ENCODE measurements at places on chromosomes 6 and 20. TPM values are rescaled to one million over a fixed set of nuclear protein-coding genes. Genes with fewer than 3 reads are reported as not detected.

DNA sequence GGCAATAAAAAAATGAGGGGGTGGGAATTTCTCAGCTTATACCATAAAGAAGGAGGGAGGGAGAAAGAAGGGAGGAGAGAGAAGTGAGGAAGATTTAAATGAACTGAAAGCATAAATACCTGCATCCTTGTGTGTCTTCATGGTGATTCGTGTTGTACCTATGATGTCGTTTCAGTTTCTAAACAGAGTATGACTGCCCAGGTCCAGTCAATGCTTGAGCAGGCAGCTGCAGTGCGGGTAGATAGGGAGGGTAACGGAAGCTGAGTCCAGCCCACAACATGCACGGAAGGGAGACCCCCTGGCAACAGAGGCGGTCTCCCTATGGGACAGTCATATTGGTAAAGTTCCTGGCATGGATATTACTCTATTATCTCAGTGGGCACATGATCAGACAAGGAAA lies 184.5 kb downstream of the KIF16B start:
- H3K4me3 ChIP-seq = no peak overlapping the region
- H3K36me3 ChIP-seq = no peaks in the 10 kb centered on the region
- H3K4me1 ChIP-seq = no peaks in the 10 kb centered on the region
- no peak overlapping the region for H3K27ac ChIP-seq
- DNase-seq = no peak

DNA sequence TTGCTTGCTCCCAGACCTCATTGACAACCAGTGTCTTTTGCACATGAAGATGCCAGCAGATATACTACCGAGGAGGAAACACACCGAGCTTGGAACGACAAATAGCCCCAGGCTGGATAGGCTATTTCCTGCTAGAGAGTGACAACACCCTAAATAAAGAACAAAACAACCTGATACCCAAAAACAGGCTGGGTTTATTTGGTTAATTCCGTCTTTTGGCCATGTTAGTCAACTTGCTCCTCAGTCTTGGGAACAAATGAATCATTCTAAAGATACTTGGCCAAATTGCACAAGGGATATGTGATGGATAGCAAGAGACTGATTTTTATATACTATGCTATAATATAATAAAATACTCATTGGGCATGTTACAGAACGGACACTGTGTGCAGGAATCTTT lies 11.5 kb upstream of the MUC22 start:
- no peaks in the 10 kb centered on the region for H3K4me1 ChIP-seq
- no peaks in the 10 kb centered on the region for H3K36me3 ChIP-seq
- no peak for DNase-seq
- no peaks in the 10 kb centered on the region for H3K27me3 ChIP-seq
- no peak overlapping the region for H3K4me3 ChIP-seq
- H3K27ac ChIP-seq = no peak overlapping the region

GRCh38 chr6:119678961-119679360 lies 329.4 kb upstream of the MAN1A1 start:
- H3K4me3 ChIP-seq = no peak overlapping the region
- H3K27ac ChIP-seq = no peak overlapping the region
- H3K27me3 ChIP-seq = no peaks in the 10 kb centered on the region
- no peaks in the 10 kb centered on the region for H3K36me3 ChIP-seq
- DNase-seq = no peak

The REM1 gene
- 1.3 TPM for total RNA-seq

Measured in prostate gland (tissue), 2 donors.